CD14-positive monocyte (primary cell): ENCODE measurements at places on chromosomes 12 and 14. TPM values are rescaled to one million over a fixed set of nuclear protein-coding genes. Genes with fewer than 3 reads are reported as not detected.
A peak's percentile ranks its signal among the peaks of the same experiment; 100 is the strongest.

DNA sequence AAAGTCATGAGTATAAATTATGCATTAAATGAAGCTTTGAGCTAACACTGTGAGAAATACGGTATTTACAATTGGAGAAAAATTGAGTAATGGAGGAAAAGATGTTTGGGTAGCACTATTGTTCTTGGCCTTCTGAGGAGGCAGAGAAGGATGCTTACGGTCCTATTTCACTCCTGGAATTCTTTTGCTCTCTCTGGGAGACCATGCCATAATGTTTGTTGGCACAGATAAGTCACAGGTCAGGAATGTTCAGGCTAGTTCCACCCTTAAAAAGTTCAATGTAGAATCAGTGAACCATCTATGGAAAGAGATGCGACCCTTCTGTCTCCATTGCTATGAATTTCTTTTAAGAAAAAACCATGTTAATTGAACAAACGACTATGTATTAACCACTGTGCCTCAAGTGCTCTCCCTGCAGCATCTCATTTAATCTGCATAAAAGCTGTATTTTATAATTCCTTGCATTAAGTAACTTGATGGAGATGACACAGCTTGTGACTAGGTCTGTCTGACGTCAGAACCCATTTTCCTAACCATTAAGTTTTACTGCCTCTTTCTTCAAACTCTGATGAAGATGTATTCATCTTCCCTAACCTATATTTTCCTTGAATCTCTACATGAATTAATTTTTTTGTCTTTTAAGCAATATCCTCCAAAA lies 9.5 kb downstream of the BATF start:
- no peak for DNase-seq

DNA sequence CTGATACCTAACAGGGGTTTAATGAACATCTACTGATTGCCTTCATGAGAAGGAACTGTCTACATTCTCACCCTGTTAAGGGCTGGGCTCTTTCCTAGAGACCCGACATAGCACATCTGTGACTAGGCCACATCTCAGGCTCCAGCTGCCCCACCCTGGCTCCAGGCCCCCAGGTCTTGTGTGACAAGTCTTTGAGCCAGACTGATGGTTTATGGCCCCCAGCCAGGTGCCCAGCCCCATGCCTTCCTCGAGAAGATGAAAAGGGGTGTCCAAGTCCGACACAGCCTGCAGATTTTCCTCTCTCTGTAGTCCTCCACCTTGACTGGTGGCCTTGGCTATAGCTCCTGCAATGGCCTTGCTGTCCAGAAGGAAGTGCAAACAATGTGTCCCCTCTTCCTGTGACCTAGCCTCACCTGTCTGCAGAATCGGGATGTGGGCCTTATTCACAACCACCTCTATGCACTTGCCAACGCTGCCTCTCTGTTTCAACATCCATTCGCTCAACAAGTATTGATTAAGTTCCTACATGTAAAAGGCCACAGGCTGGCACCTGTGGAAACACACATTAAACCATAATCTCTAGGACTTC lies 4.2 kb downstream of the ACTN1 start:
- no peak for DNase-seq

DNA sequence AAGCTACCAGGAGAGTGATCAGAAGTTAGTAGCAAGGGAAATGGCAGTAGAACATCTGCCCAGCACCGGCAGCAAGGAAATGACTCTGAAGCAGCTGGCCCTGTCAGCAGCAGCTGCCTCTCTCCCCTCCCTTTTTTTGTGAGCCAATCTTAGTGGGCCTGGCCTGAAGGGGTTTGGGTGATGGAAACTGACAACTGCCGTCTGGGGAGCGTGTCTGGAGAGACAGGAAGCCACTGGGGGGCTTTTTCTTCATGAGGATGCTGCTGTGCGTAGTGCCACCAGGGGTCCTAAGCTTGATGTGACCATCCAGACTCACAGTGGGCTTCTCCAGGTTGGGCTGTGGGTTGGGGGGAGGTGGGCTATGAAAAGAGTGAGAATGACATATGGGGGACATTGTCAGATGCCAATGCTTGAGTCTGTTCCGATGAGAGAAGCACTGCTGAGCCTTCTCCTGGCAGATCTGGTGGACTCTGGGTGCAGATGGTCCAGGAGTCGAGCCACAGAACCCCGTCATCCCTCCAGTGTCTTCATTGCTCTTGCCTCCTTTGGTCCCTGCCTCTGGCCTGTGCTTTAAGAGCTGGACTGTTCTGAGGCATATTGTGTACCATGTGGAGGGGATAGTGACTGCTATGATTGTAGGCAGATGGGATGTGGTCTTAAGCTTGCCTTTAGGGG lies 87.6 kb upstream of the HIF1A start:
- no peak for DNase-seq

GRCh38 chr14:23009939-23010726 lies at the start of gene C14orf93:
Gene C14orf93, minus strand, starts transcription at chr14:23010143. Its CDS starts 11,120 bp downstream, at chr14:22999023.
- peak; percentile 58 for DNase-seq

DNA sequence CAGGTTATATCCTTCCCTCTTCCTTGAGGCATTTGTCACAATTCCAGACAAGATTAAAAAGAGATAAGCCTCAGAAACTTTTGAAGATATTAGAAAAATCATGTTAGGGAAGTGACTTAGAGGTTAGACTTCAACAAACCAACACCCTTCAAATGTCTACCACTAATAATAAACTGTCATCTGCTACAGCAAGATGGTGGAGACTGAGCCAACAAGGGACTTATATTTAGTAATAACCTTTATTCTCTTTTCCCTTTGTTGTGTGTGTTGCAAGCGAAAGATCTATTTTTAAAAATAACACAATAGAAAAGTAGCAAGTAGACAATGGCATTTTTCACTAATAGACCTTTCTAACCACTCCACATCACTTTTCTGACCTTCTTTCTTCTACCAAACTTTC lies 28.6 kb downstream of the PRICKLE1 start:
- no peak for DNase-seq

DNA sequence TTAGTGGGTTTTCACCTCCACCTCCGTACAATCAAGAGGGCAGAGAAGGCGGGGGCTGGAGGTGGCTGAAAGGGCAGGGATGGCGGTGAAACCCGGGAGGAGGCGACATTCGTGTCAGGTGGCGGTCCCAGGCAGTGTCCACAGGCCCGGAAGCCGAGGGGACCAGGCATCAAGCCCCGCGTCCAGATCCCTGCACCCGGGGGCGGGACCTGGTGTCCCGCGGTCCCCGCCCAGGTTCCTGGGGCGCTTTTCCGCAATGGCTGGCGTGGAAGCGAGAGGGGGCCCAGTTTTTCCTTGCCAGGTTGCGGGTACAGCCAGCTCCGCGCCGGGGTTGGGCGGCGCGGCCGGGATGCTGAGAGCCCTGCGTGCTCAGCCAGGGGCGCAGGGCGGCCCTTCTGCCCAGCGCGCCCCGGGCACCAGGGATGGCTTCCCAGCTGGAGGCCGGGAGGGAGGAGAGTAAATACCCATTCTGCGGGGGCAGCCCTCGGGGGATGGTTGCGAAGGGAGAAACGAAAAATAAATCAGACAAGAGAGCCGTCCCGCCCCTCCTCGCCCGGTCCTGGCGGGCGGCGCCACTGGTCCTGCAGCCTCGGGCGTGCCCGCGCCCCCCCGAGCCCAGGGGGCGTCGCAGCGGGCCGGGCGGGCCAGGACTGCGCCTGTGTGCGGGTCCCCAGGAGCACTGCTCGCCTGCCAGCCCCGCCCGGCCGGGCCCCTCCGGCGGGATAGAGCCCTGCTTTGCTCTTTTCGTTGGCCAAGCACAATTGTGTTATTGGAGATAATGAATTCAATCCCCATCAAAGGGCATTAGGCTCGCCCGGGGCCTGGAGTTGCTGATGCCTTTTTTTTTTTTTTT lies 11.5 kb downstream of the FOXA1 start:
- DNase-seq: no peak

GRCh38 chr14:45198551-45198950 lies 54.5 kb downstream of the MIS18BP1 start:
- no peak for DNase-seq

- DNase-seq: no peak
Observed at GRCh38 chr12:109710747-109711595, 2.7 kb upstream of the FAM222A start.

DNA sequence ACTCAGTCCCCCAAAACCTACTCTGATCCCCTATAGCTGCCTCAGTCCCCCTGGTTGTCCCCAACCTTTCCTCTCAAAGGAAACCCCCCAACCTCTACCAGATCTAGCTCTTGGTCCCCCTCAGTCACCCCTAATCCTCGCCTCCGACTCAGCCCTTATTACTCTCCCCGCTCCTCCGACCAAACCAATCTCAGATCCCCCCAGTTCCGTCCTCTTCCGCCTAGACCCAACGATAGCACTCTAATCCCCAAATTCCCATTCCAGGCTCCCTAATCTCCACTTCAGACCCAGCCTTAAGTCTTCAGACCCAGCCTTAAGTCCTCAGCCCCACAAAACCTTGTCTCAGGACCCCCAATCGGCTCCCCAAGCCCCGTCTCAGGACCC lies 612 bp downstream of the VPS37B start:
- DNase-seq: no peak

DNA sequence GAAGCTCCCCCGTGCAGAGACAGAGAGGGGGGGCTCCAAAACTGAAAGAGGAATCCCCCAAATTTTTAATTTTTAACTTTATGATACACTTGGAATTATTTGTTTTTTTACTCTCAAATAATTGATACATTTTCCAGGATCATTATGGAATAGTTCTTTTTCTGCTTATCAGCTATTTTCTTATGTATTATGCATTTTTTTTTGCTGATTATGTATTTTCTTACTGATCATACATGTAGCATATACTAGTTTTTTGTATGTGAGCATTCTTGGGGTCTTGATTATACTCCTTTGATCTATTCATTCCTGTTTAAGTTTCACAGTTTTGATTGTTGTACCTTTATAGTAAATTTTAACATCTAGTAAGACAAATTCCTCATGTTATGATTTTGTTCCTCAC lies 55.5 kb upstream of the LDHB start:
- no peak for DNase-seq

The PRB2 gene
- polyA plus RNA-seq: not detected in 2 replicates

The AQP2 gene
- not detected in 2 replicates for polyA plus RNA-seq

The ENO2 gene
- polyA plus RNA-seq: 0.19 TPM

The OR4N5 gene
- polyA plus RNA-seq: not detected

The APOF gene
- not detected for polyA plus RNA-seq
